ENCODE measurements at places on chromosomes 3 and 15.

DNA sequence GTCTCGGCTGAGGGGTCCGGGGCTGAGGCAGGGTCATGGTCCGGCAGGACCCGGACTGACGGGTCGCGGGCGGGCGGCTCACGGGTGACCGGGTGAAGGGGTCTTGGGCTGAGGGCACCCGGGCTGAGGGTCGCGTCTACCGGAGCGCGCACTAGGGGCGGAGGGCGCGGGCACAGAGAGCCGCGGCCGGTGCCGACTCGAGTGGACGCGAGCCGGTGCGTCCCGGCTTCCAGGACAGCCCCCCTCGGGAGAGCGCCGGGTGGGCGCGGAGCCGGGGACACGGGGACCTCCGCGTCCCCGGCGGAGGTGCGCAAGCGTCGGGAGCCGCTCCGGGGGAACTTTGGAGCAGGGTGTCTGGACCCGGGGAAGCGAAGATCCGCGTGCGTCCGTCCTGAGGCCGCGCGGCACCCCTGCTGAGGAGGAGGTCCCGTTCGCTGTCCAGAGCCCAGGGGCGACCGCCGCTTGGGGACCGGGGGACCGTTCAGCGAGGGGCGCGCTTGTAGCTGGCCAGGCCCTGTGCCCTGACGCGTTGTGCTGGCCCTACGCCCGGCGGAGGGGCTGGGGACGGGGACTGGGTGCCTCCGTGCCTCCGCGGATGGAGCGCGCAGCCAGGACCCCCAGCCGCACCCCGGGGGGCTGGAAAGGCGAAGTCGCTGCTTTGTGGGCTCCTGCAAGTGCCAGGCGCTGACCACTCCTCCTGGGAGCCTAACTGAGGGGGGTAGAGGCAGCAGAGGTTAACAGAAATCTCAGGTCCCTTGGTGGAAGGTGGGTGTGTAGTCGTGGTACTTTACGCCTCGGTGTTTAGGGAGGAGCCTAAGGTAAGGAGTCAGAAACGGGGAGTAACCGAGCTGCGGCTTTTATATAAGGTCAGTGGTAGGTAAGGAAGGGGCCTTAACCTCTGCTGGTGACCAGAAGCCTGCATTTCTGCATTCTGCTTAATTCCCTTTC is at the start of gene PPARG:
Gene PPARG, plus strand, starts transcription at position 889 of the 948 bp plus-strand sequence. CDS start 90,642 bp downstream, outside the sequence.
- DNase-seq, result no peak

- DNase-seq, result no peak
Observed at GRCh38 chr3:64082411-64082810, 59.1 kb upstream of the PSMD6 start.

DNA sequence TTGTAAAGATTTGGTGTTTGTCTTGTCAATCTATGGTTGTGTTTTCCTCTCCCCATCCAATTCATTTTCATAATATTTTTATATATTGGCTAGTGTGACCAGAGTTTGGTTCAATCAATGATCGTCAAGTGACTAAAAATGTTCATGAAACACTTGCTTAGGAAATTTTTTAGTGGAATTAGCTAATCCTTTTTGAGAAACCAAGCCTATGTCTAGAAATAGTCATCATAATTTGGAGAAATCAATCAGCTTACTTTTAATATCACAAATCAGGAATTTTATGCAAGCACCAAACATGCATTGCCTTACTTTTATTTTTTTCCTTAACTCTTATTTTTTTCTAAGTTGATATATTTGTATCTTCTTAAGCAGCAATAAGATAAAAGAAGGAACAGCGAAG is 403.1 kb upstream of the TBL1XR1 start:
- DNase-seq, result no peak

DNA sequence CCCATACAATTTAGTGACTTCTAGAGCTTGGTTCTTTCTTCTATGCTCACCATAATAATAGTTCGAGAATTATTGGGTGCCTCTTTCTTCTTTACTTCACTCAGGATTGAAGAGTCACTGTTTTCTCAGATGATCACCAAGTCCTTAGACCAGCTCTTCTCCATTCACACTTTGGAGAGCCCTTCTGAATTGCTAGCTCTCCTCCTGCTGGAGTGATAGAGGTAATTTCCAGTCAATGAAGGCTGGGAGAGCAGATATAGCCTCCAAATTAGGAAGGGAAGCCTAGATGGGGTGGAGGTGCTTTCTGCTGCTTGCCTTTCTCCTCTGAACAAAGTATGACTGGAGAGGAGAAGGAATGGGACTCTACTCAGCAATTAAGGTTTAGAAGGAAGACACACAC is 10.7 kb upstream of the BBX start:
- DNase-seq, result no peak

DNA sequence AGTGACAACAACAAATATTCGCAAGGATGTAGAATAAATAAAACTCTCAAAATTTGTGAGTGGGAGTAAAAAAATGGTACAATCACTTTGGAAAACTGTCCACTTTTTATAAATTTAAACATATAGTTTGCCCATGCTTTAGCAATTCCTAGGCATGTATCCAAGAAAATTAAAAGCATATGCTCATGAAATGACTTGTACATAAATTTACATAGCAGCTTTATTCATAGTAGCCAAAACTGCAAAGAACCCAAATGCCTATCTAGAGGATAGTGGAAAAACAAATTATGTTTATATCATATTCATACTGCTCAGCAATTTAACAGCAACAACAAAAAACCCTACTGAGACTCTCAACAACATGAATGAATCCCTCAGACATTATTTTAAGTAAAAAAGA is 363.6 kb upstream of the CCDC54 start:
- no peak for DNase-seq

DNA sequence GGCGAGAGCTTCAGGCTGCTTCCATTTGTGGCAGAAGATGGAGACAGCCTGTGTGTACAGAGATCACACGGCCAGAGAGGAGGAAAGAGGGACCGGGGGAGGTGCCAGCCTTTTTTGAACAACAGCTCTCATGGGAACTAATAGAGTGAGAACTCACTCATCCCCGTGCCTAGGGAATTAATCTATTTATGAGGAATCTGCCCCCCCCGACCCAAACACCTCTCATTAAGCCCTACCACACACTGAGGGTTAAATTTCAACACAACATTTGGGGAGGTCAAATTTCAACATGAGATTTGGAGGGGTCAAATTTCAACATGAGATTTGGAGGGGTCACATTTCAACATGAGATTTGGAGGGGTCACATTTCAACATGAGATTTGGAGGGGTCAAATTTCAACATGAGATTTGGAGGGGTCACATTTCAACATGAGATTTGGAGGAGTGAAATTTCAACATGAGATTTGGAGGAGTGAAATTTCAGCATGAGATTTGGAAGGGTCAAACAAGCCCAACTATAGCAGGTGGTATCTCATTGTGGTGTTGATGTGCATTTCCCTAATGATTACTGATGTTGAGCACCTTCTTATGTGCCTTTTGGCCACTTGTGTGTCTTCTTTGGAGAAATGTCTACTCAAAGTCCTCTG is 20.6 kb upstream of the RFTN1 start:
- no peak for DNase-seq

GRCh38 chr3:156425651-156426050 is 129.3 kb downstream of the SSR3 start:
- no peak for DNase-seq

DNA sequence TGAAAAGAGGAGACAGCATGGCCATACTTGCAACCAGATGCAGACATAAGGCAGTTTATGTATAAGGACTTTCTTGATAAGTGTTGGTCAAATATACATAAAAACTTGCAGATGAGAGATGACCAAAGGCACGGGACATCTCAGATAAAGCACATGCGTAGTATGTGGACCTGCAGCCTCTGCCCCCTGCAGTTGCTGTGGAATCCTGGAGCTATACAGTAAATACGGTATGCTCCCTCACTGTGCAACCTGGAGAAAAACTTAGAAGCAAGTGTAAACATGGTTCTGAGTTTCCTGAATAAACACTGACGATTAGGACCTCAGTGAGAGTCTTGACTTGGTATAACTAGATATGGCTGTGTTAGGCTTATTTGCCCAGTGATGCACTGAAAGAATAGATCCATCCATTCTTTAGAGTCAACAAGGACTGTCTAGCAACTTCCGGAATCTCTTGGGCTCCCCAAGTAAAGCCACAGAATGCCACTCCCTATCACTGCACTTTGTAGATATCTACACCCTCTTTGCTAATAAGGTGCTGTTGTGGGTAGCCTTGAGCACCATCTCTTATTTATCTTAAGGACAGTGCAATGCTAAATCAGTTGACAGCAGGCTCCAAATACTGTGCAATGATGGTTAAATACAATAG is 40.2 kb downstream of the GJD2 start:
- DNase-seq, result no peak

- no peak for DNase-seq
Observed at GRCh38 chr15:25860885-25861866, 2.0 kb downstream of the ATP10A start.

DNA sequence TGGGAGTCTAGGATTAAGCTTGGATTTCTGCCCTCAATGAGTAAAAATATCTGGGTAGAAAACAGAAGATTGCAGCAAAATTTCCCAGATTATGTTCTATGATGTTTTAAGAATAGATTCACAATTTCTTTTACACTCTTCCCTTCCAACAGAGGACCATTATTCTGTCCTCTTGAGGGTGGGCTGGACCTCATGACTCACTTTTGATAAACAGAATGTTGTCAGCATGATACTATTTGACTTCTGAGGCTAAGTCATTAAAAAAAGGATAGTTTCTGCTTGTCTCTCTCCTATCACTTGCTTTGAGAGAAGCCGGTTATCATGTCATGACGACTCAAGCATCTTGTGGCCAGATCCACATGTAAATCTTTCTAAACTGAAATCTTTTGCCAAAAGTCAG is 396.2 kb upstream of the CDIN1 start:
- no peak for DNase-seq

DNA sequence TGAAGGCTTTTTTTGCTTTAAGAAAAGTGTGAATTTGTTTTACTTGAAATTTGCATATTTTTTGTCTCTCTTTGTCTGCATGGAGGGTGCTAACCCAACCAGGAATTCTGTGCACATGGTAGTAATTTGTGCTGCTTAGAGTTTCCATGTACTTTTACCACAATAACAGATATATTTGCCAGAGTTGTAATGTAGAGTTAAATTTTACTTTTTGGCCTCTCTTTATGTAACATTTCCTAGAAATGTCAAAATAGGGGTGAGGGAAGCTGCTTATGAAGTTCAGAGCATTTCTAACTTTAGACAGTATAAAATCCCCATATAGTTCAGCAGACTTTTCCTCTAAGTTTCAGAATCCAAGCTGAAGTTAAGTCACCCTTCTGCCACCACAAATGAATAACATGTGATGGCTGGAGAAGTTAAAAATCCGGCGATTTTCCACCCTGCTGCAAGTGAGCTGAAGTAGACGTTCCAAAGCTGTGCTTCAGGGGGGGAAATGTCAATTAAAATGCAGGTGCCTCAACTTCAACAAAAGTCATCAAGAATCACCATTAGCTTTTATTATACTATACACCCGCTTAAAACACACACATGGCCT is 385.7 kb upstream of the NR2F2 start:
- no peak for DNase-seq

GRCh38 chr3:186976837-186977750 is 46.8 kb downstream of the ST6GAL1 start:
- peak; percentile 89 for DNase-seq

DNA sequence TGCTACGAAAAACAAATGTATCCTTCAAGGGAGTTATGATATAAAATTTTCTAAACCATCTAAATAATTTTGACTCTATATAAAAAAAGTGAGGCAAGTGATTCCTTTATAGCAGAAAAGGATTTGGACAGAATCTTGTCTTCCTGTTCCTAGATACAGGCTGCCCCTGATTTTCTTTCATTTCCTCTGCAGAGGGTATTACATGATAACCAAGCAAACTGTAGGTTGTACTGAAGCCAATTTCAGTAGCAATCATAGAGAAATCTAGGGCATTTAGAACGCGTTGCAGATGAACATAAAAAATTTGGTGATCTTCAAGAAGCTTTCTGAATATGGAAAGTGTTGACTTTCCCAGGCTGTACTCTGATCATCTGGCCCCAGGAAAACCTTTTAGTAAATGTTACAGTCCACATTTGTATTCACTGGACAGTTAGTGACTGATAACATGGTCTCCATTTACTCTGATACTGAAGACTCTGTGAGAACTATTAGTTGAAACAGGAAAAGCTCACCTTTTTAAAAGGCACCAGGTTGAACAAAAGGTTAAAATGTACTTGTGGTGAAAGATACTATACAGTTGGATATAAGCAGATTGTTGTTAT is 9.1 kb upstream of the UTS2B start:
- no peak for DNase-seq

GRCh38 chr15:78206326-78207109 is 27.8 kb downstream of the ACSBG1 start:
- DNase-seq, result peak; percentile 74

- no peak for DNase-seq
Observed at GRCh38 chr15:73771385-73772045, 18.4 kb upstream of the INSYN1 start.

DNA sequence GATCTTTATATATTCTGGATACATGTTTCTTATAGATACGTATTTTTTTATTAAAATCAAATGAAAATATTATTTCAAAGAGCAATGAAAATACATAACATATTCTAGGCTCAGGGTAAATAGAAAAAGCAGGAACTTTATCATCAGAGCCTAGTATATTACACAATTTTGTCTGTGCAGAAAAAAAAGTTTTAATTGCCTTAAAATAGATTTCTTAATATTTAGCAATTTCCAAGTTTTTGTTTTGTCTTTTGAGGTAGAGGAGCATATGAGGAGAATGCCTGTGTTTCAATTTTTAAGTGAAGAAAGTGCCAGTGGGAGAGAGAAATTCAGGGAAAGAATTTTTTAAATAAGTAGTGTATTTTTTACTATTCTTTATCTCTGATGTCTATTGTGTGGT is 10.5 kb downstream of the CAPN7 start:
- DNase-seq, result no peak

GRCh38 chr3:51962854-51963530 is 4.3 kb downstream of the PCBP4 start:
- DNase-seq, result no peak

DNA sequence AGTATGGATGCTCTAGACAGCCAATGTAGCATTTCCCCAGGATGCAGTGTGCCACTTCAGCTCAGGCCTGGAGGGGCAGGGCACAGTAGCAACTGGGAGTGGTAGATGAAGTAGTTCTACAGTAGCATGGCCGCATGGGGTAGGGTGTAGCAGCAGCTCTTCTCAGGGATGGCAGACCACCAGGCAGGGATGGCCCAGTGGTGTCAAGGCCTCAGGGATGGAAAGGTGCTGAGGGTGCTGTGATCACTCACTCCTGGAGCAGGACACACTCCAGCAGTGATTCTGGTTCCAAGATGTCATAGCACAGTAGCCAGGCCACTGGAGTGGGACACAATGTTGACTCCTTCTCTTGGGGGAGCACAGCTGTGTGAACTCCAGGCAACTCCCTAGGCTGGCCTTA is 210.9 kb upstream of the LYSMD4 start:
- DNase-seq, result peak; percentile 75

GRCh38 chr3:168615493-168616020 is 519.8 kb upstream of the GOLIM4 start:
- DNase-seq, result no peak

Measured in osteocyte (in vitro differentiated cells).